ENCODE measurements at places on chromosomes 12 and 14. TPM values are rescaled to one million over a fixed set of nuclear protein-coding genes. Genes with fewer than 3 reads are reported as not detected.

BIN2 gene
- not detected for total RNA-seq

GOLGA3 gene
- total RNA-seq: 74.0 TPM

RBP5 gene
- total RNA-seq: not detected

TCHP gene
- 8.3 TPM for total RNA-seq

ITPK1 gene
- 32.9 TPM for total RNA-seq

SPTB gene
- not detected for total RNA-seq
